ENCODE measurements at places on chromosomes 16 and 17. TPM values are rescaled to one million over a fixed set of nuclear protein-coding genes. Genes with fewer than 3 reads are reported as not detected.

The PAFAH1B1 gene
- total RNA-seq = 166 TPM

The SMIM36 gene
- total RNA-seq = not detected

DNA sequence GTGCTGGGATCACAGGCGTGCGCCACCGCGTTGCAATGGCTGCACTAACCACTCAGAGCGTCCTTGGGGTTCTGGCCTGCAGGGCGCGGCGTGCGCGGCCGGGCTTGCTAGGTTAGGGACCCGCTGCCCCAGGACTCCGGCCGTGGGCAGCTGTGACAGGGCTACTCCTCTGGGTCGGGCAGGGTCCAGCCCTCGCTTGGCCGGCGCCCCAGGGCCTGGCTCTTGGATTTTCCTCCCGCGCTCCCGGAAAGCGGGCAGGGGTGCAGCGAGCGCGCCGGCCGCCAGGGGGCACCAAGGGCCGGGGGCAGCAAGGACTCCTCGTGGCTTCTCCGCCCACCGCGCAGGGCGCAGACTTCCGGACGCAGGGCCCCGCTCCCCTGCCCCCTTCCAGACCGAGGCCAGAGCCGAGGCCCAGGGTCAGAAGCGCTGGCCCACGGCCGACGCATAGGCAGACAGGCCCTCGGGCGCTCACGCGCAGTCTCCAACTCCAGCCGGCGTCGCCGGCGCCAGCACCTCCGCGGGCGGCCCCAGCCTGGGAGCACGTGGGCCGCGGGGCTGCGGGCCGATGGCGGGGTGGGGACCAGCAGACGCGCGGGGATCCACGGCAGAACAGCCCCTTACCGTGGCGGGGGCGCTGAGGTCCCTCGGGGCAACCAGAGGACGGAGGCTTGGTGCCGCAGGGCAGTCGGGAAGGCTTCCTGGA lies 355 bp downstream of the TLE7 start:
- DNase-seq = peak; percentile 71

The PPP4C gene
- 145 TPM for total RNA-seq

The SMPD3 gene
- 0.40 TPM for total RNA-seq

DNA sequence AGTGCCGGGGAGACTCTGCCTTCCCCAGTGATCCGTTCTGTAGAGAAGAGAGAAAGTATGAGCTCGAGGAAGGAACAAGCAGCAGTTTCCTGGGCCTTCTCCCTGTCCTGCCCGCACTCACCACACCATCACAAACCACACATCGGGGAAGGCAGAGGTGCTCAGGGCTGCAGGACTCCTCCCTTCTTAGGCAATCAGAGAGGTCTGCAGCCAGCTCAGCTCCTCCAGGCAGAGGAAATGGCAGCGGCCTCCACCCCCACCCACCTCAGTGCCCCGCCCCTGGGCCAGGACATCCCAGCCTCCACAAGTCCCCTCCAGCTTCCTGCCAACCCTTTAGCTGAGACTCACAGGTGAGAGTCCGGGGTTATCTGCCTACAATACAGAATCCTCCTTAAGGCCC lies 2.0 kb downstream of the ZNF319 start:
- DNase-seq = peak; percentile 90

Data from activated CD4-positive, alpha-beta T cell treated with anti-CD3 and anti-CD28 coated beads, Interleukin-2, amount 10 ng/mL, durations not matched to agents 24 days and 14 days (primary cell).